GM23338 (cell line): ENCODE measurements at places on chromosomes 11 and 22.

GRCh38 chr11:84947070-84947469 lies 680.1 kb downstream of the DLG2 start:
- no peak for DNase-seq

DNA sequence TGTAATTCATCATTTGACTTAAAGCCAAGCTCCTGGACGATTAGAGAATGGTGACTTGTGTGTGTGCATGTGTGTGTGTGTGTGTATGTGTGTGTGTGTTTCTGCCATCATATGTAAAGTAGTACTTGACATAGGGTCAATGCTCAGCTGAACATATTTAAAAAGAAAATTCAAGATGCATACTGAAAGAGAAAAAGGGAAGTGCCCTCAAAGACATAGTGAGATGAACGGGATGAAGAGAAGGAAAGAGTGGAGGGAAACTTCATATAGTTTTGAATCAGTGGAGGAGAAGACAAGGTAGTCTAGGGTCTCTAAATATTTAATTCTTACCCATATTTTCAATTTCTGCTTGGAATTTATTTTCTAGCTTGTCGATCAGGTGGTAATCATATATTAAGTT lies 4.0 kb downstream of the TCN1 start:
- DNase-seq, result no peak

- no peak for DNase-seq
These were observed 40.2 kb downstream of the SNX19 start for GRCh38 chr11:130876100-130876499.

DNA sequence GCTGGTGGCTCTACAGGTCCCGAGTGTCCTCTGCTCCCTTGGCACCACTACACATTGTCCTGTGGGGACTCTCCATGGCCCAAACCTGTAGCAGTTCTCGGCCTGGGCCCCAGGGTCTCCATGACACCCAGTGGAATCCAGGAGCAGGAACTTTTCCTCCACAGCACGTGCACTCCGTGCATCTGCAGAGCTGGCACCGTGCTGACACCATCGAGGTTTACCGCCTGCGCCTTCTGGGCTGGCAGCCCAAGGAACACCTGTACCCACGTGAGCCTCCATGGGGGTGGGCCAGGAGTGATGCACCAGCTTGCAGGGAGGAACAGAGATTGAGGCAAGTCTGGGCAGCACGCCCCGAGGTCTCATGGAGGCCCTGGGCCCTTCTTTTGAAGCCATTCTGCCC lies 25.2 kb downstream of the TSPAN32 start:
- no peak for DNase-seq

- no peak for DNase-seq
These were observed 96.1 kb downstream of the FDX1 start for GRCh38 chr11:110525883-110526282.

DNA sequence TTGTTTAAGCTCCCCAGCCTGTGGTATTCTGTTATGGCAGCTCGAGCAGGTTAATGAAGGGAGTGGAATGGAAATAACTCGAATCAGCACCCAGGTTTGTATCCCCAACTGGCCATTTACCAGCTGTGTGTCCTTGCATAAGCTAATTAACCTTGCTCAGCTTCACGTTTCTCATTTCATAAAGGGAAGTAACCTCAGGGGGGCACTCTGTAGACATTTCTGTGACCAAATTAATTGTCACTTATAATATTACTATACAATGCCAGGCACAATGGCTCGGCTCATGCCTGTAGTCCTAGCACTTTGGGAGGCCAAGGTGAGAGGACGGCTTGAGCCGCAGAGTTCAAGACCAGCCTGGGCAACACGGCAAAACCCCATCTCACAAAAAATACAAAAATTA lies 13.8 kb downstream of the ADA2 start:
- DNase-seq, result no peak

GRCh38 chr11:65278356-65278755 lies 16.6 kb downstream of the POLA2 start:
- DNase-seq, result peak; percentile 28

DNA sequence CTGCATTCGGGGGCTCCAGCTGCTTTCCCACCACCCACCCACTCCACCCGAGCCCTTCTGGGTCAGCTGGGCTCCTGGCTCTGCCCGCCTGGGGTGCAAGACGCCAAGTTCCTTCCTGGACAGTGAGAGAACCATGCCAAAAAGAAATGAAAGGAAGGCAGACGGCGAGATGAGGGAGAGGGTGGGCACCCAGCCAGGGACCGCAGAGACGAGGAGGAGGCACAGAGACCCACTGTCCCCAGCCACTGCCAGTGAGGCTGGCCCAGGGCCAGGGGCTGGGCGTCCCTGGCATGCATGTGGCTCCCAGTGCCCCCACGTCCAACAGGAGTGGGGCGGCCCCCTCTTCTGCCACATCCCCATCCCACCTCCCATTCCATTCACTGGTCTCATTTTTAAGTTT lies 10.8 kb upstream of the CD81 start:
- DNase-seq, result no peak

- no peak for DNase-seq
These were observed 1145.1 kb downstream of the LRRC4C start for GRCh38 chr11:40314327-40314726.

GRCh38 chr22:44686873-44687600 lies 15.0 kb upstream of the PRR5 start:
- no peak for DNase-seq

GRCh38 chr11:15119352-15119751 lies 4.6 kb downstream of the INSC start:
- DNase-seq, result no peak

- no peak for DNase-seq
These were observed 51.6 kb upstream of the DEUP1 start for GRCh38 chr11:93278976-93279375.

- peak; percentile 70 for DNase-seq
These were observed 6.2 kb downstream of the TOLLIP start for GRCh38 chr11:1303126-1303821.

DNA sequence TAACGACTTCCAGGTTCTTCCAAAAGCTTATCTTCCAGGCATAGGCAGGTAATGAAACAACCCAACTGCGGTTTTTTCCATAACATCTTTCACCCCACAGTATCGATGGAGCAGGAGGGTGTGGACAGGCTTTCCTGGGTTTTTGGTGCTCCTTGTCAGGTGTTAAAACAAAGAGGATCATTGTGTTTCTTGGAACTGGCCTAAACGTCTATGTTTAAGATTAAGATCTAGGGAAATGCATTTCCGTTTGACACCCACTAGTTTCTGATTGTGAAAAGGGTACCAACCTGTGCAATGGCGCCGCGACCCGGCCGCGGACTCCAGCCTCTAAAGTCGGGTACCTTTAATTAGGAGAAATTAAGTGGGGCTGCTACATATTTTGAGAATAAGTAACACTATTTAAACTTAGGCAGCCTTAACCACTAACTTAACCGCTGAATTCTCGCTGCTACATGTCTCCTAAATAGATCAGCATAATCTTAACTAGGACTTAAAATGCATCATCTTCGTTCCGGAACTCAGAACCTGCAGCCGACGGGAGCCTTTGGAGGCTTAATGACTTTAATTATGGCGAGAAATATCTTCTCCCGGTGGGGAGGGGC lies 31.5 kb downstream of the C22orf31 start:
- peak; percentile 29 for DNase-seq

DNA sequence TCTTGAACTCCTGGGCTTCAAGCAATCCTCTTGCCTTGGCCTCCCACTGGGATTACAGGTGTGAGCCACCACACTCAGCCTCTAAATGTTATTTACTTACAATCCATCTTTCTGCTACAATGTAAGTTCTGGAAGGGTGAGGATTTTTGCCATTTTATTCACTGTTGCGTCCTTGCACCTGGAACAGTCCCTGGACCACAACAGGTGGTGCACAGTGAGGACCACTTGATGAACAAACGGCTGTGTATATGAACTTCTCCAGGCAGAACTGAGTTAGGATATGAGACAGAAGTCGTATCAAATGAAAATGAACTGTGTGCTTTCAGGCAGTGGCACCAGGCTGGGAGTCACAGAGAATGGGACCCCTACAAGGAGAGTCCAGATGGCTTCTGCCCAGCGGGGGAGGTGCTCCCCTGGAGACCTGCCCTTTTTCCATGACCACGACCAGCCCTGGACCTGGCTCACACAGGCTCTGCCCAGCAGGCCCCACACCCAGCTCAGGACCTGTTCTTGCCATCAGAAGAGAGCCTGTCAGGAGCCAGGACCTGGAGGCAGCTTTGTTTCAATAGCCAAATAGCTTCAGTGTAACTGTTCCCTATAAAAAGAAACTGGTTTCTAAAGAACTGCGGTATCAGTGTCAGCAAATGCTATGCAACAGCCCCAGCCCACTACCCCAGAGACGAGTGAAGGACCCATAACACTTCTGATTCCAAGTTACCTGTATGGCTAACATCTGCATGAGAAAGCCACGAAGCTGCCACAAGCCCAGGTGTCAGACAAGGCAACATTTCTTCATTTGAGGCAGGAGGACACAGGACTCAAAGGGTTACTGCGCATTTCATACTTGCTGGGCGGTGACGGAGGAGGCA lies 104.9 kb downstream of the MICAL3 start:
- peak; percentile 48 for DNase-seq

- DNase-seq, result no peak
These were observed 1.4 kb upstream of the TRMT2A start for GRCh38 chr22:20118300-20119020.

GRCh38 chr22:37254209-37254866 lies 10.3 kb upstream of the RAC2 start:
- DNase-seq, result no peak

- DNase-seq, result no peak
These were observed 51.4 kb downstream of the GRIK4 start for GRCh38 chr11:120562806-120563425.

- DNase-seq, result no peak
These were observed 14.0 kb downstream of the SGSM1 start for GRCh38 chr22:24819911-24820461.

GRCh38 chr11:8252946-8253345 lies 10.7 kb downstream of the LMO1 start:
- no peak for DNase-seq

GRCh38 chr11:105588001-105588400 lies 21.9 kb upstream of the GRIA4 start:
- no peak for DNase-seq

GRCh38 chr11:7548659-7549274 lies 35.0 kb downstream of the PPFIBP2 start:
- peak; percentile 87 for DNase-seq

DNA sequence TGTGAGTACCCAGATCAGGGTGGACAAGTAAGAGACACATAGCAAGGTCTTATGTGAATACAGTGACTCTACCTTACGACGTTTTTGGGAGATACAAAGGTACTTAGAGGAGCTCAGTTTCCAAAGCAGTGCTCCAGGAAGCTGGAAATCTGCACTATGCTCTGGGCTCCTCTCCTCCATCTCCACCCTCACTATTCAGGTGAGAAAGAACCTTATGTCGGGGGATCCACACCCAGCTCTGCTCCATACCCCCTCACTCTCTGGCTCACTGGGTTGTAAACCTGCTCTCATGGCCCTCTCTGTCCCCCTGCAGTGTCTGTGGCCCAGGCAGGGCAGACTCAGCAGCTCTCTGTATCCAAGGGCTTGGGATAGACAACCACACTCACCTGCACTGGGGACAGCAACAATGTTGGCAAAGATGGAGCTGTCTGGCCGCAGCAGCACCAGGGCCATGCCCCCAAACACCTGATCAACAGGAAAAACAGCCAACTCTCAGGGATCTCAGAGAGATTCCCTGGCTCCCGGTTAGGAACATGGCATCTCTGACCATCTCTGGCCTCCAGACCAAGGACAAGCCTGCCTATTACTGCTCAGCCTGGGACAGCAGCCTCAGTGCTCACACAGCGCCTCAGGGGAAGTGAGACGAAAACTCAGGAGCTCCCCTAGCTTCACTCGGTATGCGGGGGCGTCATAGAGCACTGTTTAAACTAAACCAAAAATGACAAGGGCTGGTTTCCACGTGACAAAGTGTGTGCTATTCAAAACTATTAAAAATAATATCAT lies 60.9 kb upstream of the TOP3B start:
- no peak for DNase-seq

GRCh38 chr22:31103111-31103510 lies 4.3 kb downstream of the SELENOM start:
- no peak for DNase-seq

DNA sequence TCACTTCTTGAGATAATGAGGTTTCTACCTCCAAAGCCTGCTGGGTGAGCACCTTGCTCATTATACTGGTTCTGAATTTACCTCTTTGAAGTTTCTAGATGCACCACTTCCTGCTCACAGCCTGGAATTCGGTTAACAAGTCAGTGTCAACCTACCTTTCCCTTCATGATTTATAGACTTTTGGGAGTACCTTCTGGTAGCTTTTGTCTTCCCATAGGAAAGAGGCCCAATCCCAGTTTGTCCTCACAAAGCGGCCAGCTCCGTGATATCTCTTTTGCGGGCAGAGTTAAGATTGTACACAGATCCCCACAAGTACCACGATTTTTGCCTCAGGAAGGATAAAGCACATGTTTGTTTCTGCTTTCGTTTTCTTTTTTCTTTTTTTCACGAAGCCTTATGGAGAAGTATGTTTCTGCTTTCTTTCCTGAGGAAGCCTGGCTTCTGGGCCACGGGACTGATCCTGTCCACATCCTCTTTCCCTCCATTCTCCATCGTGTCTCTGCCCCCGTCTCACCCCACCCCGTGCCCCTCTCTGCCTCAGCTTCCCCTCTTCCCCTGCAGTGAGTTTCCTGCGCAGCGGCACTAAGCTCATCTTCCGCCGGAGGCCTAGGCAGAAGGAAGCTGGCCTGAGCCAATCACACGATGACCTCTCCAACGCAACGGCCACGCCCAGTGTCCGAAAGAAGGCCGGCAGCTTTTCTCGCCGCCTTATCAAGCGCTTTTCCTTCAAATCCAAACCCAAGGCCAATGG lies 5.7 kb upstream of the HINFP start:
- DNase-seq, result peak; percentile 71

- DNase-seq, result no peak
These were observed 42.4 kb upstream of the TSKU start for GRCh38 chr11:76740772-76741171.

DNA sequence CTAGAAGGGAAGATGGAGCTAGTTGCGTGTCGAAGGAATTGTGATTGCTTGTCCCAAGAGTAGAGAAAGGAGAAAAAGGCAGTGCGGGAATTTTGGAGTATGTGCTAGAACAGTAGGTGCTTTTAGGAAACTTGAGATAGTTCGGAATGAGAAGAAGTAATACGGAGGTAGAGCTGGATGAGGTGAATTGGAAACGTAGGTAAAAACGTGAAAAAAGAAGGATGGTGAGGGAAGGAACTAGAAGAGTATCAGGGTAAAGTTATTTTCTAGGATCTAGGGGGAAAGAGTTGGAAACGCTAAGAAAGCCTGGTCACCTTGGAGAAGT lies 1.4 kb downstream of the CEP57 start:
- no peak for DNase-seq

DNA sequence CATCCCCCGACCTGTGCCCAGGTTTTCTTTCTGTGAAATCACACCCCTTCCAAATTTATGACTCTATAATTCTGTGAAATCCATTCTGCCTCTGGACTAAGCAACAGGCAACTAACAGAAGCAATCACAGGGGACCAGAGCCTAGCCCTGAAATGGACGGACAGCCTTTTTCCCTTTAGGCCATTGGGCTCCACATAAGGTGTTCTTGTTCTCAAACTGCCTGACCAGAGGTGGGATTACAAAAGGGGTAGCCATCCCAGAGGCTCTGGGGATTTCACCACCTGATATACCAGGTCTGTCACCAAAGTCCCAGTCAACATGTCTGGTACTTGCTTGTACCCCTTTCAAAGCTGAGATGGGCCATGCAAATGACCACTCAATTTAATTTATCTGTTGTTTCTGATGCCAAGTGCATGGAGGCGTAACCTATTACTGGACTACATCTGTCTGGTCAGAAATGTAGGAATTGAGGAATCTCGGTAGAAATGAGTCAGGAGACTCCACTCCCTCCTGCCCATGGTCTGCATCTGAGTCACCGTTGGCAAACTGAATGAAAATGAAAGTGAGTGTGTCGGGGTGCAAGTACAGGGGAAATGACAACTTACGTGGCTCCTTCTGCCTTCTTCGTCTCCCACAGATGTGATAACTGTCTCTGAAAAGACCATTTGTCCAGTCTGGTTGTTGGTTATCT lies 10.2 kb downstream of the DKK3 start:
- DNase-seq, result no peak
